ENCODE measurements at places on chromosomes 7 and 10.

DNA sequence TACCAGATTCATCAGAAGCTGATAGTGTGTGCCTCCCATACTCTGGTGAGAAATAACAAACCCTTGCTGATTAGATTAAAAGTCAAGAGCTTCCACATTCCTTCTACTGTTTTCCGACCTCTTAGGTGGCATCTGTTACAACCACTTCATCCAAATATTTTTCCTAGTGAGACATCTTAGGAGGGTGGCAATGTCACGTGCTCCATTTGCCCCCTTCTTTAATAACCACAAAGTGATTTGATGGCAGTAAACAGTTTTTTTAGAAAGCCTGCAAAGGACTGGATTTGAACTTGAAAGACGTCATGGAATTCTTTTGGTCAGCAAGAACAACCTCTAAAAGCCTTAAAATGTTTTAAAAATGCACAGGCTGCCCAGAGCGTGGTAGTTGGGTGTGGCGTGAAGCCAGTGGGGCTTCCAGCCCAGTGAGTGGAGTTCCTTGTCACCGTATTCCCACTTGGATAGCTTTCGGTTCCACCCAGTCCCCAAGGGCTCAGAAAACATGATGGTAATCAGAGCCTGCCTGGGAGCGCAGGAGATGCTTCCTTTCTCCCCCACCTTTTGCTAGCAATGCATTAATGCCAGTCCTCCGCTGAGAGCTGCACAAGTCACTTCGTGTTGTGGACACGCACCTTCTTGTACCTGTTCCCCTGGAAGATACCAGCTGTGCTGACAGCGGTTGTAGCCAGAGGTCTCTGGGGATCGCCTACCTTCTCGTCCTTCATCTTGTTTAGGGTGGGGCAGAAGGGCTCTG is 256.4 kb downstream of the KIAA1217 start:
- DNase-seq: no peak

GRCh38 chr10:27504808-27505460 is 830 bp downstream of the RAB18 start:
- DNase-seq: no peak

- DNase-seq: no peak
Measured at GRCh38 chr7:108335269-108335918, 120.8 kb downstream of the NRCAM start.

DNA sequence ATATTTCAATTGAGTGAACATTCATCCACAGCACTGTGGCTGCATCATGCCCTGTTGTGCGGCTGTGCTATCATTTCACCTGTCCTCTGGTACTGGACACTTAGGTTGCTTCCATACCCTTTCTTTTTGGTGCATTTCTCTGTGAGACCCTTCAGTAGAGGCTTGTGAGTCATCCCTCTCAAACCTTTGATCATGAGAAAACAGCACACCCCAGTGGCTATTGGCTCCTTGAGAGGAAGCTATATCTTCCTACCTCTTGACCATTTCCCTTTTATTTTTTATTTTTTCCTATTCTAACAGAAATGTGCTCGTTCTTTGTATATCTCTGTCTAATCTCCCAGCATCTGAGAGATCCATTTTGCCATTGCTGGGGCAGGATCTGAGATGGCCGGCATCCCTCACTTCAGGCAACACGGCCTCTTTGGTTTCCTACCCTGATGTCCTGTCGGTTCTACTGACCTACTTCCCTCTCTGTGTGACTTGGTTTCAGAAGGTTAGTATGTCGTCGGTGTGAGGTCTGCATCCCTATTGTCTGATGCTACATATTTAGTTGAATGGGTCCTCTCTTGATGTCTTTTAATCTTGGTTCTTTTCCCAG is 23.8 kb upstream of the PIK3AP1 start:
- no peak for DNase-seq

- peak; percentile 82 for DNase-seq
Measured at GRCh38 chr10:97572214-97572989, at the start of gene ANKRD2. ANKRD2 (plus strand) TSS chr10:97572779; CDS start chr10:97572789, 10 bp downstream.

DNA sequence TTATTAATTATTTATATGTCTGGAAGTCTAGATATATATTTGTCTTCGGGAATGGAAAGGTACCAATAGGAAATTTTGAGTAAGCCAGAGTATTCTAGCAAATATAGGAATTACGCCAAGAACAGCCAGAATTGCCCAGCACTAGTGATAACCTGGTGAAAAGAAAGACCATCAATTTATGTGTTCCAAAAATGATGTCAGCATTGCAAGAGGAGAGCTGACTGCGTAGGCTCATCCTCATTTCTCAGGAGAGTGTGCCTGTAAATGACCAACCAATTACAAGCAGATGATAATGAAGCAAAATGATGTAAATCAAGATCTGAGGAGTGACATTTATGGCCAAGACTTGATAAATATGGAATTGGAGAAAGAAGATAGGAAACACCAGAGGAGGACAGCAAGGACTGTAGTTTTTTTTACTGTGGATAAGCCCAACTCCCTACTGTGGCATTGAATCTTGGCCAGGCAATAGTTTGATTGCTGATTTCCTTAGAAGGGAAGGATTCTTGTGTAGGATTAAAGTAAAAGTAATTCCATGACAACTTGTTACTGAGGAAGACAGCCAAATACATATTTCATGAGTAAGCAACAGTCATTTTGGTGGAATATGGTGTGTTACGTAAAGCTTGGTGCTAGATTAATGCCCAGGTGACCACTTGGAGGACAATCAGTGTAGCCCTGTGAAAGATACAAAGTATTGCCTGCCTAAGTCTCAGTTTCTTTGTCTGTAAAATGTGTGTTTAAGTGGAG is 590.8 kb downstream of the AUTS2 start:
- DNase-seq: no peak

DNA sequence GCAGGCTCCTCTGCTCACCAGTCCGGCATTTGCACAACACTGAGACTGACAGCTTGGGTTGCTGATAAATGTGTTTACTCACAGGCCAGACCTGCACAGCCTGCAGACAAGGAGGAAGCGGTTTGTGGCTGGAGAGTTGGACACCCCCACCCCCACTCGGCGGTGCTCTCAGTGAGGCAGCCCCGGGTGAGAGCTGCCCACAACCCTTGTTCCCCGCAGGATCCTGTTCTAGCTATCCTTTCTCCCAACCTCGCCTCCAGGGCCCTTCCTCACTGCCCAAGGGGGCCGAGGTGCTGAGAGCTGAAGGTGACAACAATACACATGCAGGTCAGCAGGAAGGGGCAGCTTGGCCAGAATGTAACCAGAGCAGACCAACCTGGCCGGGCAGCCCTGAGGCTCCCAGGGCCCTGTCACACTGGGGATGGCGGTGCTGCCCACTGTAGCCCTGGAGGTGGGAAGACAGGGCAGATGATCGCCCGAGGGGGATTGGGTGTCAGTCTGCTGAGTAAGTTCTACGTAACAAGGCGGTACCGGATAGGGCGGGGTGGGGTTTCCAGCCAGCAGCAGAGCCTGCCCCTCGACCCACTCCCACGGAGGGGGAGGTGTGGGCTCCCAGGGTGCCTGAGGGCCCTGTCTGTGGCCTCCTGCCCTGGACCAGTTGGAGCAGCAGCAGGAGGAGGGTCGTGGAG is 2.1 kb upstream of the ADAM8 start:
- DNase-seq: no peak

- DNase-seq: no peak
Measured at GRCh38 chr7:83608716-83609115, 40.2 kb downstream of the SEMA3E start.

GRCh38 chr10:28118985-28119628 is 120.2 kb upstream of the ODAD2 start:
- no peak for DNase-seq

GRCh38 chr7:70374772-70375533 is 757.0 kb upstream of the GALNT17 start:
- DNase-seq: no peak

GRCh38 chr7:100860702-100861615 is 6.2 kb upstream of the TRIP6 start:
- DNase-seq: no peak

- DNase-seq: peak; percentile 50
Measured at GRCh38 chr7:51430480-51431086, 114.0 kb upstream of the COBL start.

- DNase-seq: no peak
Measured at GRCh38 chr10:52879091-52879807, 106.7 kb upstream of the MBL2 start.

DNA sequence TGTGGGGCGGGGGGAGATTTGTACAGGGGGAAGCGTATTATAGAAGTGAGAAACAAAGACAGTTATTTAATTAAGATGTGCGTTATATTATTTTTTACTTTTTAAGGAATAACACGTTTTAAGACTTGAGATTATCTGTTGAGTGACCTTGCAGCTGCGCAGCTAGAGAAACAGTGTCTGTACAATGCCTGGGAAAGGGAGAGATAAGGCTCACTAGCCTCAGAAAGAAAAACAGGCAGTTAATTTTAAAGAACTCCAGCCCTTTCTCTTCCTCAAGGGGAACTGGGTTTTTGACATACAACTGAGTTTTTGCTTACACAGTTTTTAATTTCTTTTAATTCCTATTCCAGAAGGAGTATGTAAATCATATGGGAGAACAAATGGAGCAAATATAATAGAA is 50.7 kb downstream of the LMBR1 start:
- no peak for DNase-seq

- no peak for DNase-seq
Measured at GRCh38 chr7:51015581-51015980, 232.9 kb upstream of the GRB10 start.

GRCh38 chr10:125134483-125134848 is 25.9 kb downstream of the CTBP2 start:
- DNase-seq: no peak

All from dorsolateral prefrontal cortex (tissue), 122 donors.